Stimulated activated CD4-positive, alpha-beta T cell treated with anti-CD3 and anti-CD28 coated beads, Interleukin-1b, Interleukin-23, amount 100 ng/mL, for 1 hour (primary cell): ENCODE measurements at places on chromosomes 12 and 14.
A peak's percentile ranks its signal among the peaks of the same experiment; 100 is the strongest.

GRCh38 chr12:131539381-131539780 lies 171.5 kb upstream of the SFSWAP start:
- no peak for DNase-seq

DNA sequence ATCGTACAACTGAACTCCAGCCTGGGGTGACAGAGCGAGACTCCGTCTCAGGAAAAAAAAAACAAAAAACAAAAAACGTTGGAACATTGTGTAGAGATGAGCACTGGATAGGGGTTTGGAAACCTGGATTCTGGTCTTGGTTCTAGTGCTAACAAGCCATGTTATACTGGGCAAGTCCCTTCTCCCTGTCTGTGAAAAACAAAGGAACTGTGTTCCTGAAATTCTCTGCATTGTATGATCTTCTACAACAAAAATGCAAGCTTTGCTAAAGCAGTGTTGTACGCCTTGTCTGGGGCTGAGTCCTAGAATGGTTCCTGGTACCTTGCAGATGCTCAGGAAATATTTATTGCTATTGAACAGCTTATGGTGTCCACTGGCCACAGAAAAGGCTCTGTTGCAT lies 13.4 kb downstream of the GPRC5D start:
- DNase-seq = no peak

- DNase-seq = no peak
These were observed 21.7 kb downstream of the HMGA2 start for GRCh38 chr12:65845751-65846537.

GRCh38 chr12:109557200-109557599 lies 16.1 kb downstream of the MMAB start:
- DNase-seq = no peak

GRCh38 chr12:3365463-3366411 lies 125.3 kb upstream of the PRMT8 start:
- DNase-seq = no peak

DNA sequence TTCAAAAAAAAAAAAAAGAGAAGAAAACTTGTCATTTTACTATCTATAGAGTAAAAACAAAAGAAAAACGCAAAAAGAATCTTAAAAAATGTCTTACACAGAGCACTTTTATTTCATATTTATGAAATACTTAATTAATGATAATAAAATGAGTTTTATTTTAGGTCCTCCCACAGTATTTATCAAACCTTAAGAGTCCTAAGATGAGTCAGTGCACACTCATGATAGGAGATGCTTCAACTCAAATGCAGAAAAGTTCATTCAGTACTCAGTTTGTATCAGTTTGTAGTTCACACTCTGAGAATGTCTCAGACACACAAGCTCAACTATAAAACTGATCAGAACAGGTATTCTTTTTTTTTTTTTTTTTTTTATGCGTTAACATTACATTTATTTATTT lies 41.7 kb downstream of the TRIM9 start:
- DNase-seq = no peak

- no peak for DNase-seq
These were observed 147.1 kb downstream of the VRK1 start for GRCh38 chr14:96944297-96944696.

GRCh38 chr12:112924986-112925385 lies 13.3 kb upstream of the OAS3 start:
- DNase-seq = no peak

DNA sequence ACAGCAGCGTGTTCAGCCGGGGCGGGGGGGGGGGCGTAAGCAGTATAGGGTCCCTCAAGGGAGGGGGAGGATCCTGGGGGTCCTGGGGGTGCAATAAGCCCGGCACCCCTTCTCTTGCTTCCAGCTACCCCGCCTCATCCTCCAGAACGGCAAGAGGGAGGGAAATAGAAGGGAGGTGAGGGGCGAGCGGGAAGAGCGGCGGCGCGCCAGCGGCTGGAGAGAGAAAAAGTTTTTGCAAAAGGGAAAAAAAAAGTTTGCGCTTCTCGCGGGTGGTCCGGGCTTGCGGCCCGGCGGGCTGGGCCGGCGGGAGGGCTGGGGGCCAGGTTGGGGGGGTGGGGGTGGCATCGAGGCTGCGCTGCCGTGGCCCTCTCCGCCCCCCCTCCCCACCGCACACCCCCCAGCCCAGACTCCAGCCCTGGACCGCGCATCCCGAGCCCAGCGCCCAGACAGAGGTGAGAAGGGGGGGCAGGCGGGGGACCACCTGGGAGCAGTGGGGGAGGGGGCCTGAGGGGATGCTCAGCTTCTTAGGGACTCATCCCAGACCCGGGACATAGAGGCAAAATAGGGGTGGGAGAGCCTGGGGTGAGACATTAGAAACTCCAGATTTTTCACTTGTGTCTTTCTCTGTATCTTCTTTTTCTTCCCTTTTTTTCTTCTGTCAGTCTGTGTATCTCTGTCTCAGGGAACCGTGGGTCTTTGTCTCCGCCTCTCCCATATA lies at the start of gene GLI1:
Gene GLI1 (plus strand): TSS at position 36 of the 718 bp plus-strand sequence. CDS start 3,907 bp downstream, outside the sequence.
- DNase-seq = no peak

DNA sequence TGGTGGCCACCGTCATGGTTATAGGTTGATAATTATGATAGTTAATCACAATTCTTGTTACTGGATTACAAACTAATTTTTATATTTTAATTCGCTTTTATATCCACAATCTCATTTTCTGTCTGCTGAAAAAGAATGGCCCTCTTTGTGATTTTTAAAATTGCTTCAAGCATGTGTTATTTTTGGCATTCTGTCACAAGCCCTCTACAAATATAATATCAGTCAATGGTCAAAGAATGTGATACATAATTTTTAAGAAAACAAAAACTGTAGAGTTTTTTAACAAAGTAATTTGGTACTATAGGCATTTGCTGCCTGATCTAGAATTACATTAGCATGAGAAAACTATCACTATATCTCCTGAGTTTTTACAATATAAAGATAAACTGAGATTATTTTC lies 352.0 kb upstream of the TMTC1 start:
- DNase-seq = no peak

GRCh38 chr14:38127784-38128183 lies 79.9 kb upstream of the SSTR1 start:
- DNase-seq = no peak

DNA sequence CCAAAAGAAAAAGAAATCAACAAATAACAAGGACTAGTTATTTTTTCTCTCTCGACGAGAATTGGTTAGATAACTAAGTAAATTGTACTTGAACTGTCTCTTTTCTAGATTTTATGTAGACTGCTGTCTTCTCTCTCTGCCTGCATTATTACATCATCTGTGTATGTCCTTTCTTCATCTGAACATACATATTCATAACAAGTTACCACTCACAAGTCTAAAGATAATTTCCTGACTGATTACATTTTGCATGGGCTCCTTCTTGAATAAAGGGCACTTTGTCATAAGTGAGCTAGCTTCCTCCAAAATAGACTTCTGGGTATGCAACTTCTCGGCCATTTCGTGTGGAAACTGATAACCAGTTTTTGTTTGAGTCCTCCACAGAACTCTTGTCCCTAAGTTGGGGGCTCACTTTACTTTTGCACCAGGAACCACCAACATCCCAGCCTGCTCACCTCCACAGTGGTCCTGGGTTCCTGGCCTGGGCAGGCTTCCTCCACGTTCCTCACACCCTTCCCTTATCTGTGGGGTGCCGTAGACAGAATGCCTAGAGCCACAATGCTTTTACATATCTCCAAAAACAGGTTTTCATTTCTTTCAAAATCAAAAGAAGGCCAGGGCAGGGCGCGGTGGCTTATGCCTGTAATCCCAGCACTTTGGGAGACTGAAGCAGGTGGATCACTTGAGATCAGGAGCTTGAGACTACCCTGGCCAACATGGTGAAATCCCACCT lies 6.2 kb upstream of the DDX47 start:
- DNase-seq = no peak

DNA sequence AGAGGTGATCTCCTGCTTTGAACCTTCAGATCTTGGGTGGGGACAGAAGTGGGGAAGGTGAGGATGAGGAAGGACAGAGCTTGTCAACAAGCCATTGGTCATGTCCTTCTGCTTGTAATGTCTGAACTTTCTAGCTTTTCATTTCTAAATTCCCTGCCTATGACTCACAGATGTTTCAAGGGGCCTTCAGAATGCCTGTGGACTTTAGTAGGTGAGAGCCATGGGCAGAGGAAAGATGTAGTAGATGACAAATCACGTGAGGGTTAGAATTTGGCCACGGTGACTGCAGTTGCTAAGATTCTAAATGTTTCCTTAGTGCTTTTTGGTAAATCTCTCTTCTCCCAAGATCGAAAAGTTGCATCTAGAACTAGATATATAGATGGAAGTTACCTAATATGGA lies 18.7 kb upstream of the CREBL2 start:
- DNase-seq = no peak

GRCh38 chr14:88245321-88245720 lies 77.7 kb downstream of the KCNK10 start:
- no peak for DNase-seq

DNA sequence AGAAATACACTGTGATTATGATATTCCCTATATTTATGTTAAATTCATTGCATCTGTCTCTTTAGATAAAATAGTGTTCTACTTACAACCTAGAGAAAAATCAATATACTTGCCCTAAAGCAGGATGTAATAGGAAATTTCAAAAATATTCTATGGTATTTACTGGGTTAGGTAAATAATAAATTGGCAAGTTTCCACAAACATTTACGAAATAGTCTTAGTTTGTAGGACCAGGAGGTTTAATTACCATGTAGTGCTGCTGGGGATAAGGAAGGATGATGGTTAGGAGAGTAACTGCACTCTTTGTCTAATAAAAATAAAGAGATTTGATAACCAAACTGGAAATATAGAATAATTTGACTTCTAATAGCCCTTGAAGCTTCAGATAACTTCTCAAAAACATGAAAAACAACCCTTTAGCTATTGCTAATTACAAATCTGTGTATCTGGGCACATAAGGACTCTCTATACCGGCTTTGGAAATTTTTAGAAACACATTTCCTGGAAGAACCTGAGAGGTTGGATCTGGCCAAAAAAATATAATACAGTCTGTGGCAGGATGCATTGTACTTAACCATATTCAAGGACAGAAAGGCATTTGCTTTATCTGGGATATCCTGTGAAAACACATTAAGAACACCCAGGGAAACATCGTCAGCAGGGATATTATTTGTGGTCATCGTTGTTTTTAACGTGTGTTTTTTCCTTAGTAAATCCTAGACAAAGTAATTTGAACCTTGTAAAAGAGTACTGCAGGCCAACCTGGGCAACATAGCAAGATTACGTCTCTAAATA lies 36.7 kb upstream of the TMCC3 start:
- DNase-seq = no peak

GRCh38 chr14:35240231-35240630 lies 52.0 kb upstream of the PSMA6 start:
- no peak for DNase-seq

DNA sequence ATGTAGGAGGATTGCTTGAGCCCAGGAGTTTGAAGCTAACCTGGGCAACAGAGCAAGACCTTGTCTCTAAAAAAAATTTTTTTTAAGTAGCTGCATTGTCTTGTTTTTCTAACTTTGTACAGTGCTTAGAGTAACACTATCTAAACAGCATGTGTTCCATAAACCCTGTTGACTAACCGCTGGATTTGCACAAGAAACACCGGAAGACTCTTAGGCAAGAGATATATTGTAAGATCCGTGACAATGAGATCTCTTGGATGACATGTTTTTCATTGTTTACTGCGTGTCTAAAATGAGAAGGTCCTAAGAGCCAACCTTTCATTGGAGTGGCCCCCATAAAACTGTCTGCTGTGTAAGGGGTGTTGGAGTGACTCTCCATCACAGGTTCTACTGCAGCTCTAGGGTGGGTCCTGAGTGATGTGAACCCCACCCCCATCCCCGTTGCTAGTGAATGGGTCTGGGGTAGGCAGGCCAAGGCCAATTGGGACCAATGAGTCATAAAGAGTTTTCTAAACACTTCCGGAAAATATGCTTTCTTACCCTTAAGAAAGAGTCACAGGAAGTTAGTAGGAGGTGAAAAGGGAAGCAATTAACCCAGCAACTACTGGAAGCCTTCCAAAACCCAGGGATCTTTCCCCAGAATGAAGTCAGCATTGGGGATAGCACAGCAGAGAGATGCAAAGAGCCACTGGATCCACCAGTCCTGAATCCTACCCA lies 24.3 kb upstream of the PCNX1 start:
- no peak for DNase-seq

- no peak for DNase-seq
These were observed 23.8 kb upstream of the ELK3 start for GRCh38 chr12:96170328-96170727.

DNA sequence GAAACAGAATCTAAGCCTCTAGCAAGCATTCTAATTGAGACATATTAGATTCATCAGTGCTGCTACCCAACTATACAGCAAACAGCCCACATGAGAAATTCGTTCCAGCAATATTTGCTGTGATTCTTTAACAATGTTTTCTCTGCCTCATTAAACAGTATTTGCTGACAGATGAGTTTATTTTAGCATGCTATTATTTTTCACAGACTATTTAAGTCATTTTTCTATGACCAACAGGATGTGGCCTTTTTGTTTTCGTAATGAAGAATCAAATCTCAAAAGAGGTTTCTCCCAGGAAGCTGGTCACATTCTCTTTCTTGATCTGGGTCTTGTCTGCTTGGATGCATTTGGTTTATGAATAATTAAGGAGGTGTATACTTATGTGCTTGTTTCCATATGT lies 23.2 kb upstream of the SERPINA12 start:
- DNase-seq = no peak

DNA sequence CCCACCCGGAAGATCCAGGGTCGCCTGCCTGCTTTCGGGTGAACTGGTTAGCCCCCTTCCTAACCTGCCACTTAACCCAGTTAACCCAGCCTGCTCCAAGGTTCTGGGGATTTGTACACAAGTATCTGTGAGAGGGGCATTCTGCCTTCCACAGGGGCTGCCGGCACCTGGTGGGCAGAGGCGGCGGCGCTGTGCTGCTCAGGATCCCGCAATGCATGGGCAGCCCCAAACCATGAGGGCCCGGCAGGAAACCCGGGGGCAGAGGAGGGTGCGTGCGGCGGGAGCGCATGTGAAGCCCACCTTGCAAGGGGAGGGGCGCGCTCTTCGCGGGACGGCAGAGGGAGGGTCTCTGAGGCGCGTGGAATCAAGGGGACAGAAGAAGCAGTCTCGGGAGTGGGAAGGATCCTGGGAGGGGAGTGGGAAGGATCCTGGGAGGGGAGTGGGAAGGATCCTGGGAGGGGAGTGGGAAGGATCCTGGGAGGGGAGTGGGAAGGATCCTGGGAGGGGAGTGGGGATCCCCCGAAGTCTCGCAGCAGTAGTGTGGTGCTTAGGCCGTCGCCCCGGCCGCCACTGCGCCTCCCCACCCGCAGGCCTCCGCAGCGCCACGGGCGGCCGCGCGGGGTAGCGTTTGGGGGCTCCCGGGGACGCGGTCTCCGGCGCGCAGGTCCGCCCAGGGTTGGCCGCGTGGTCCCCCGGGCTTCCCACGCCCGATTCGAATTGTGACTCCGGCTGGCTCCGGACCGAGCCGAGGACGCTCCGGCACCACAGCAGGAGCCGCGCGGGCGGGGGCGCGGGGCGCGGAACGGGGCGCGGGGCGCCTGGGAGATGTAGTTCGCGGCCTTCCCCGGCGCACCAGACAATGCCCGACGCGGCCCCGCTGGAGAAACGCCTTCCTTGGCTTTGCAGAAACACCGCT lies 4.9 kb upstream of the MTA1 start:
- peak; percentile 53 for DNase-seq

- no peak for DNase-seq
These were observed 72.4 kb upstream of the USP44 start for GRCh38 chr12:95623554-95624170.

GRCh38 chr12:106722837-106723236 lies 51.6 kb upstream of the RIC8B start:
- no peak for DNase-seq

- no peak for DNase-seq
These were observed 339.0 kb downstream of the KCNH5 start for GRCh38 chr14:62706217-62706616.
